KBM-7 (cell line): ENCODE measurements at places on chromosomes 2 and 18.
A peak's percentile ranks its signal among the peaks of the same experiment; 100 is the strongest.

DNA sequence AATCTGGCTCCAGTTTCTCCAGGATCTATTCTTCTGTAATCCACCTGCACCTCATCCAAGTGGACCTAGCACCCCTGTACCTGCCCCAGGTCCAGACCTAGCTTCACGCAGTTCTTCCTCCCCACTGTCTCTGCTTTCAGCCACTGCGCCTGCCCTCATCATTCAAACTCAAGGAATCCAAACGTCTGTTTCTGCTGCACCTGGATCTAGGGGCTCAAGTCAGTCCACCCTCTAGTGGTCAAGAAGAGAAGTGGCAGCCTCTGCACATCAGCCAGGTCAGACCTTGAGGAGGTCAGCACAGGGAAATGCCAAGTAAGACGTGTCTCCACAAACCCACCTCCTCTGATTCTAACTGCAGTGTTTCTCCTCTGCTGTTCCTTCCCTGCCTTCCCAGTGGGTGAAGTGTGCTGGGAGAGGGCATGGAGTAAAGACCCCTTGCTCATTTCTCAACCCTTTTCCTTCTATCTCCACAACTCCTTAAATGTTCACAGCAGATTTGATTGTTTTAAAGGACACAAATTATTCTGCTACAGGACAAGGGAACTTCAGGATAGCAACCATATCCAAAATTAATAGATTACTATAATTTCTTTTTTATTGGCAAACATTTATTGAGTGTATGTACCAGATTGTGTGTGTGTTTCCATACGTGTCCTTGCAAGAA, 8.6 kb upstream of the RNF152 start:
- peak; percentile 54 for DNase-seq

DNA sequence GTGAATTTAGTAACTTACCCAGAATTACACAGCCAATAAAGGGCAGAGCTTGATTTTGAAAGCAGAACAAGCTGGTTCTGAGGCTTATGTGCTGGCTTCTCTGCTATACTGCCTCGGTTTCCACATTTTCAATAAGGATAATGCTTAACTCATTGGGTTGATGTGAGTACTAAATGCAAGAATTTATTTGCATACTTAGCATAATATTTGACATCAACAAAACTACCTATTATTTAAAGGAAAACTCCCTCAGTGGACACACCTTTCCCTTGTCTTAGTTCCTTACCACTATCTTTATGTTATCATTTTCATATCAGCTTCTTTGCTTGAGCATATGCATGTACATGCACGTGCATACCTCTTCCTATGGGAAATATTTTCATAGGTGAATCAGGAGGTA, 3.0 kb upstream of the TGFA start:
- no peak for DNase-seq

- no peak for DNase-seq
These were observed 15.6 kb downstream of the OTX1 start for GRCh38 chr2:63066265-63066664.

DNA sequence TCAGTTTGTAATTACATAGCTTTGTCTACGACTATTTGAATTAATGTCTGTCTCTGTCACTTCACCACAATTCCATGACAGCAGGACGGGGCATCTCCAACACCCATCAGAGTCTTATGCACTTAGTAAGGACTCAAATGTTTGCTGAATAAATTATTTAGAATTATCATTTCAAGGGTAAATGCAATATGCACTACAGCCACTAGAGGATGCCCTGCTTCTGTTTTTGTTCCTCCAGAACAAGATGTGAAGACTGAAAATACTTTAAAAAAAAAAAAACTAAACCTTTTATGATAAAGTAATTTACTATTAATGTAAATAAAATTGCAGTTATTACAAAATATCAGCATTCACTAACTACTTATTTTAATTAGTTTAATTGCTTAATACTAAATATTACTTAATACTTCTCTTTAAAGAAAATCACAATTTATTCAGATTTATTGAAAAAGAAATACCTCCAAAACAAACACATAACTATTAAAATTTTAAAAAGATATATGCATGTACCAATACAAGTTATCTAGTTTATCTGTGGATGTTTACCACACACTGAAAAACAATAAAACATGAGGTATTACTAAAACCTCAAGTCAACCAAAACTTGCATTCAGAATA, 3.2 kb downstream of the PIGN start:
- peak; percentile 72 for DNase-seq

GRCh38 chr2:230016844-230017243, 51.9 kb downstream of the SLC16A14 start:
- no peak for DNase-seq
